Nasal cavity respiratory epithelium epithelial cell of viscerocranial mucosa (primary cell): ENCODE measurements at places on chromosomes 2 and 18. TPM values are rescaled to one million over a fixed set of nuclear protein-coding genes. Genes with fewer than 3 reads are reported as not detected.

Gene CHAC2
- 3.6 and 11.3 TPM in 2 replicates for total RNA-seq

Gene RFTN2
- 0.14 TPM in 1 of 2 replicates, not detected in the other for total RNA-seq

Gene TFCP2L1
- total RNA-seq: 6.8 and 20.7 TPM in 2 replicates

Gene ADD2
- under 0.01 TPM in 1 of 2 replicates, not detected in the other for total RNA-seq

Gene EIF2AK3
- total RNA-seq: 32.8 and 43.0 TPM in 2 replicates

Gene CCDC141
- total RNA-seq: not detected in 2 replicates

Gene ZNF519
- 1.0 and 2.3 TPM in 2 replicates for total RNA-seq

Gene EFHD1
- 0.07 TPM in 1 of 2 replicates, not detected in the other for total RNA-seq

Gene CTAGE1
- total RNA-seq: under 0.01 TPM in 1 of 2 replicates, not detected in the other

Gene SPDYA
- 0.68 and 2.1 TPM in 2 replicates for total RNA-seq

Gene DAPL1
- 1.1 TPM in 1 of 2 replicates, not detected in the other for total RNA-seq

Gene ZNF521
- 0.07 TPM in 1 of 2 replicates, not detected in the other for total RNA-seq

Gene ARHGEF33
- total RNA-seq: under 0.01 and 0.21 TPM in 2 replicates

Gene COL3A1
- under 0.01 and 11.2 TPM in 2 replicates for total RNA-seq

Gene TOGARAM2
- total RNA-seq: not detected in 2 replicates

Gene C2orf66
- under 0.01 and 0.93 TPM in 2 replicates for total RNA-seq

Gene SERTAD2
- 8.5 and 25.2 TPM in 2 replicates for total RNA-seq

Gene TGFA
- 144 and 191 TPM in 2 replicates for total RNA-seq

Gene SMARCAL1
- total RNA-seq: 10.9 and 21.0 TPM in 2 replicates

Gene CNRIP1
- not detected in 2 replicates for total RNA-seq

Gene TPRKB
- 16.8 and 18.8 TPM in 2 replicates for total RNA-seq

Gene REG3G
- not detected in 2 replicates for total RNA-seq

Gene SPR
- total RNA-seq: 10.6 and 24.2 TPM in 2 replicates

Gene ELOA2
- not detected in 2 replicates for total RNA-seq

Gene ZAP70
- total RNA-seq: 0.07 TPM in 1 of 2 replicates, not detected in the other

Gene SRD5A2
- under 0.01 and 0.07 TPM in 2 replicates for total RNA-seq

Gene LDLRAD4
- total RNA-seq: 0.85 TPM in 1 of 2 replicates, not detected in the other
